Upper lobe of left lung (tissue), 6 donors: ENCODE measurements at places on chromosomes 13 and 19. TPM values are rescaled to one million over a fixed set of nuclear protein-coding genes. Genes with fewer than 3 reads are reported as not detected.

DNA sequence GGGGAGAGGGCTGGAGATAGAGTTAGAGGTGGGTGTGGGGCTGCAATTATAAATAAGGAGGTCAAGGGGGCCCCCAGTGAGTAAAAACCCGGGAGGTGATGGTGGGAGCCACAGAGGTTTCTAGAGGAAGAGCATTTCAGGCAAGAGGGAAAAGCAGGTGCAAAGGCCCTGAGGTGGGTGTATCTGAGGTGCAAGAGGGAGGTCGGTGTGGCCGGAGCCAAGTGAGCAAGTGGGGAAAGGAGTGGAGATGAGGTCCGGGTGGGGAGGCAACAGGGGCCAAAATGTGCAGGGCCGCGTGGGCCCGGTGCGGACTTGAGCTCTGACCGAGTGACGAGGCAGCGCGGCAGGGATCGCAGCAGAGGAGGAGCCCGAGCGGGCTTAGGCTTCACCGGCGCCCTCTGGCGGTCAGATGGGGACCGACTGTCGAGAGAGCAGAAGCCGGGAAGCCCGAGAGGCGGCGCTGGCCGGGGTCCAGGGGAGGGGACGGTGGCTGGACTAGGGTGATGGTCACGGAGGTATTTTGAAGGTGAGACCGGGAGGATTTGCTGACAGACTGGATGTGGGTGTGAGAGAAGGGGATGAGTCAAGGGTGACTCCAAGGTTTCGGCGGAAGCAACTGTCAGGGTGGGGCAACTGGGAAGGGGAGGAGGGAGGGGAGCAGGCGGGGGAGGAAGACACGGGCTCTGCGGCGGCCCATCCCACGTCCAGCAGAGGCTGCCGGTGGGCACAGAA, 17.7 kb upstream of the SPACA4 start:
- DNase-seq: peak; percentile 96

- DNase-seq: no peak
Observed at GRCh38 chr13:98845742-98846141, 93.3 kb upstream of the SLC15A1 start.

DNA sequence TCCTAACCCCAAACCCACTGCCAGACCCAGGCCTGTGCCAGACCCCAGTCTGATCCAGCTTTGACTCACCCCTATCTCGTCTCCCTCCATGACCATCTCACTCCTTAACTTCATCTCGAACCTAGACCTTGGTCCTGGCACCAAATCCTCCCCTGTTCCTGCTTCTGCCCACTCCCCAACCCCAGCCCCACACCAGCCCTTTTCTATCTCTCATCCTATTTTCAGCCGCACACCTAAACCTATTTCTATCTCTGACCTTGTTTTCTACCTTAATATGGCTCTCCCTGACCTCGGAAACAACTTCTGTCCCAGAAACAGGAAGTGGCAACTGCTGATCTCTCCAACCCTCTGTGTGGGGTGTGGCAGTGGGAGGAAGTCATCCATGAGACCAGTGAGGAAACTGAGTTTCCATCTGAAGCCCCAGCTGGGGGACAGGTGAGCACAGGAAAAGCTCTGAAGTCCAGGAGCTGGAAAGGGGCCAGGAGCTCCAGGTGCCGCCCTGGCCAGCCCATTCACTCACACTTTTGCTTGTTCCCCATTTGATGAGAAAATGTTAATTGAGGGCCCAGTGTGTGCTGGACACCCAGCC, 13.7 kb downstream of the PTH2 start:
- DNase-seq: no peak

DNA sequence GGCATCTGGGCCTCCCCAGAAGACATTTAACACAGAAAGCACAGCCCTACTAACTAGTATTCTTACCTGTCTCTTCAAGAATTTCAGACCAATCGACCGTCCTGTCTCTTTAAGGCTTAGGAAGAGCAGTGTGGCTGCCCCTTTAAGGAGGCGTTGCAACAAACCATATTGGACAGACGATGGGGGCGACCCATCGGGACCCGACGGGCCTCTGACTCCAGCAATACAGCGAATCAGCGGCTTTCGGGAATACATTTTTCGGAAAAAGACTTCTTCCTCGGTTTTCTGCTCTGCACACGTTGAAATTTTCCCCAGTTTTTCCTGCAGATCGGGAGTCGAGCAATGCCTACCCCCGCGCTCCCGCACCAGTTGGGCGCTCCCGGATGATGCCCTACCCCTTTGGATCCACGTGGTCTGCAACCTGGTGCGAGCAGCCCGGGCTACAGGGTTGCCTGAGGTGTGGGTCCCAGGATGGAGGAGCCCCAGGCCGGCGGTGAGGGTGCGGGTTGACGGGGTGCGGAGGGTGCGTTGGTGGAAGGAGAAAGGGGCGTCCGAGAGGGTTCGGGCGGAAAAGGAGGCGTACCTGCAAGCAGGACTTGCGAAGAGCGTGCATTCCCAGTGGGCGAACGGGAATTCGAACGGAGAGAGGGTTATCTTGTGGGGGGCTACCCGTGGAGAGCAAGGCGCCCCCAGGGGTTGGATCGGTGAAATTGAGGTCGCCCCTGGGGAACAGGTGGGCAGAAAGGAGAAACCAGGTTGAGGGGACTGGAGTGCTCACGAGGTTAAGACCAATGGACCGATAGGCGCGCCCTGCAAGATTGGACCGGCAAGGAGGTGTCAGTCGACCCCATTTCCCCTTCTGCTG, at the start of gene POLR1G:
POLR1G (plus strand) TSS at position 419 of the 865 bp plus-strand sequence; CDS start at position 472, 53 bp downstream.
- peak; percentile 76 for DNase-seq

GRCh38 chr13:41232578-41233480, 30.5 kb downstream of the MTRF1 start:
- DNase-seq: no peak

BORCS8 gene
- 10.1 TPM for total RNA-seq

ZNF284 gene
- 4.8 TPM for total RNA-seq
